T-helper 9 cell (primary cell): ENCODE measurements at places on chromosomes 1 and 21.
A peak's percentile ranks its signal among the peaks of the same experiment; 100 is the strongest.

GRCh38 chr1:28087614-28088167 is 719 bp downstream of the EYA3 start:
- no peak for DNase-seq

GRCh38 chr1:206490771-206491405 is 16.4 kb upstream of the RASSF5 start:
- no peak for DNase-seq

GRCh38 chr1:79815115-79815514 is 808.6 kb upstream of the ADGRL4 start:
- DNase-seq = no peak

GRCh38 chr1:116540088-116540487 is 30.7 kb downstream of the CD58 start:
- no peak for DNase-seq

- DNase-seq = no peak
These were observed 49.7 kb downstream of the GPR52 start for GRCh38 chr1:174497478-174497877.

DNA sequence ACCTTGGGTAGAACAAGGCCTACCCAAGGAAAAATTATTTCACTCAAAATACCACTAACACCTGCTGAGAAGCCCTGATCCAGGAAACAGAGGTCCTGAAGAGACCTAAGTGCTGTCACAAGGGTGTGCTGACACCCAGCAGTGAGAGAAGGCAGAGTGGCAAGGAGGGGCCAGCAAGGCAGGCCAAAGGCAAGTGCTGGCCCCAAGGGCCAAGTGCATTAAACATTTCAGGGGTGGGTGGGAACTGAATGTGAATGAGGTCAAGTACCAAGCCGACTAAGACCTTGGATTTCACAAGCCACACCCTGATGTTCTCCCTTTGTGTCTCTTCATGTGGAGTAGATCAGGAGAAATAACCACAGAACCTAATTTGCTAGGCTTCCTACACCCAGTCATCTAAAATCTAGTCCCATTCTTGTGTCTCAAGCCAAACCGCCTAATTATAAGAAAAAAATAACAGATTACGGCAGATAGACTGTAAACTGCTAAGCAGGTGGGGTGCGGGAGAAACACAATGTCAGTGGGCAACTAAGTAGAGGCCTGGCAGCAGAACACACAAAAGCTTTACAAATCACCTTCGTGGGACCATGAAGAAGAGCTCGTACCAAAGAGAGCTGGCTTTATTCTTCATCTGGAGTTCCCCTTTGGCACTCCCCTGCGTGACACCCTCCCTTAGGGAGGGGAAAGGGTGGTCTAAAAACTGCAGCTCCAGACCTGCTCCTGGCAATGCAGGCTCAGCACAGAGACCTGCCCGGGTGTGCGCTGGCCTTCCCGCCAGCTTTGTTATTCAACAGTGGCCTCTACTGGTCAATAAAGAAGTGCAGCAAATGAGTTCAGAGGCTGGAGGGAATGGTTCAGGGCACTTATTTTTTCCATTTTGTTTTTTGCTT is 8.7 kb downstream of the UBE2G2 start:
- DNase-seq = peak; percentile 31

- no peak for DNase-seq
These were observed 39.1 kb upstream of the KIF21B start for GRCh38 chr1:201062511-201063091.

DNA sequence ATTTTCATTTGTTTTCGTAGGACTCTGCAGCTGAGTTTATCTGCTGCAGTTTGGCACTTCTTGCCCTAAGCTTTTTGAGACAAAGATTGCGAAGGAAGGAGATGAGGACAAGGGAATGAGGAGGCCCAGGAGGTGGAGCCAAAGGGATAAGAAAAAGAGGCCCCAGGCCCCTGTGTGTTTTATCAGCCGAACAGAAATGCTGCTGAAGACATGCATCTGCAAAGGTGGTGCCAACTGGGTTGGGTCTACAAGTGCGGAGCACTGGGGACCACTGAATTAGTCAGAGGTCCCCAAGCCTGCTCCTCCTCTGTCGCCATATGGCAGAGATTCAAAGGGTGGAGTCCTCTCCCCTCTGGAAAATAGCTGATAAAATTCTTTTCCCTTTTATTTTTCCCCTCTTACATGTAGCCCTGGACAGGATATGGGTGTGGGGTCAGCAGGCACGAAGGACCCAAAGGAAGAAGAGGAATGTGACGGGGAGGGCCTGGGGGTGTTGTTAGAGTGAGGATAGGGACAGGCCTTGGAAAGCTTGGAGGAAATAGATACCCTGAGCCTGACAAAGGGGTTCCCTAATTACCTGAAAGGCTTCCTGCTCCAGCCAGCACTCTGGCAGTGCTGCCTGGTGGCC is 2.7 kb downstream of the CD34 start:
- no peak for DNase-seq

DNA sequence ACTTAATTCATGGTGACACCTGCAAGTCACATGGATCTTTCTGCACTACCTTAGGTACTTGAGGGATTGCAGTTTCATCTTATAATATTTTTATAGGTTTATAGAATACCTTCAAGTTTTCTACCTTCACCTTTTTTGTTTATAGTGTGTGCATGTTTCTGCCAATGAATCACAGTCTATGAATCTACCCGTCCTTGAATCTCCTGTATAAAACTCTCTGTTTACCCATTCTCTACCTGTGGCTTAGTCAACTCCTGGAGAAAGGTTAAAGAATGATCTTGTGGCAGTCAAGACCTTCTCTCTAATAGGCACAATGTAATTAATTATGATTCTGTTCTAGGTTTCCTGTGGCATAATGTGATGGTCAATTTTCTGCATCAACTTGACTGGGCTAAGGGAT is 3.2 kb upstream of the GSTM2 start:
- no peak for DNase-seq

DNA sequence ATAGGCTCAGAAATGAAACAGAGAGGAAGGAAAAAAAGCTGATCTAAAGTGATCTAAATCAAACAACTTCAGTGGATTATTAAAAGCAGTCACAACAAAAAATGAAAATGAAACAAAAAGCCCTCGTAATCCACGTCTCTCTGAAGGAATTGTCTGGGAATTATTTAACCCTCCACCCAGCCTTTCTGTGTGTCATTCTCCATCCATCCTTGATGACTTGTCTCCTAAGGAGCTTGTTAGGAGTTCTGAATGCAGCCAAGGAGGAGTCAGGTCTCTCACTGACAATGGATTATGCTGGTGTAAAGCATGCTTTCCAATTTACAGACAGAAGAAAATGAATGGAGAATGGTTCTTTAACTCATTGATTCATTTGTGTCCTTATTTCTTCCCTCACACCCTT is 359.3 kb upstream of the RUNX1 start:
- no peak for DNase-seq

- no peak for DNase-seq
These were observed 18.9 kb upstream of the LEPR start for GRCh38 chr1:65401612-65402011.

- no peak for DNase-seq
These were observed 147.2 kb upstream of the JUN start for GRCh38 chr1:58931024-58931423.

DNA sequence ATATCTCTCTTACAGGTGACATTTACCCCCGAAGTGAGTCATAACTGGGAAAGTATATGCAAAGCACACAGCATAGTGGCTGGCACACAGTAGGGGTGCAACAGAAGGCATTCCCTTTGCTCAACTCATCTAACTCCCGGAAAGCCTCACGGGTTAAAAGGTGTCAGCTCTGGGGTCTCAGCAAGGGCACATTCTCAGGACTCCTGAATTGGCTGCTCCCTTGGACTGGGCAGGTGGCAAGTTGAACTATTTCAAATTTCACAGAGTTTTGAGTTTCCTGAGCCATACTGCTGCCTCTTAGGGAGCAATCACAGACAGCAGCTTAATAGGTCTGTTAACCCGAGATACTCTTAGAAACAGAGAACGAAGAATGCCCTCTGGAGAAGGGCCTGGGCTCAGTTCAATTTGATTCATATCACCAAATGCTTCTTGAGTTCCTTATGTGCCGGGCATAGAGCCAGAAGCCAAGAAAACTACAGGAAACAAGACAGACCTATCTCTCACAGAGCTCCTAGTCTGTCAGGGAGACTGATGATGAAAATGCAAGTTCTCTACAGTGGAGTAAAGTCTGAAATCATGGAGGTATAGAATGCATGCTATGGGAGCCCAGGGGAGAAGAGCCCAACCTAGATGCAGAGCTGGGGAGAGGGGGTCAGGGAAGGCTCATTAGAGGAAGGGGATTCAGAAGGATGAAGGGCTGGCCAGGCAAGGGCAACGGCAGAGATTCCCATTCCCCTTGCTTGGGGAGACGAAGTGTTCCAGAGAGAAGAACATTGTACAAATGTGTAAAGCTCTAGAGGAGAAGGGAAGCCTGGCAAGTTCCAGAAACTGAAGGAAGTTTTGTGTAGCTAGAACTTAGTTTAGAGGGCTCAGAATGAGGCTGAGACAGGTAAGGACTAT is 143.9 kb upstream of the HMGB4 start:
- DNase-seq = no peak

GRCh38 chr21:15010645-15011044 is 54.2 kb downstream of the NRIP1 start:
- no peak for DNase-seq

- no peak for DNase-seq
These were observed 23.1 kb downstream of the WNT4 start for GRCh38 chr1:22119626-22120468.

DNA sequence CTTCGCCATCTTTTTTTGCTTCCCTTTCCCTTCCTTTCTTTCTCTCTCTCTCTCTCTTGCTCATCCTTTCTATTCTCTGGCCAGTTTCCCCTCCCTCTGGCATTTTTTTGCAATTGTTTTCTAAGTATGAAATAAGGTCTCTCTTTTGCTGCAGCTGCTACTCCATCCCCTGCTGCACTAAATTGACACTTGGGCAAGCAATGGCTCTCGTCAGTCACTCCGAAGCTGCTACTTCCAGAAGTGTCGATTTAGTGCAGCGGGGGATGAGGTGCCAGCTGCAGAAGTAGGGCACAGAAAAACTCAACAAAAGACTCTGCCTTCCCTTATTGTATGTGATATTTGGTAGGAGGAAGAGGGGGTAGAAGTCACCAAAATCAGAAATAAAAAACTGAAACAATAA is 642.3 kb downstream of the RWDD3 start:
- DNase-seq = no peak

DNA sequence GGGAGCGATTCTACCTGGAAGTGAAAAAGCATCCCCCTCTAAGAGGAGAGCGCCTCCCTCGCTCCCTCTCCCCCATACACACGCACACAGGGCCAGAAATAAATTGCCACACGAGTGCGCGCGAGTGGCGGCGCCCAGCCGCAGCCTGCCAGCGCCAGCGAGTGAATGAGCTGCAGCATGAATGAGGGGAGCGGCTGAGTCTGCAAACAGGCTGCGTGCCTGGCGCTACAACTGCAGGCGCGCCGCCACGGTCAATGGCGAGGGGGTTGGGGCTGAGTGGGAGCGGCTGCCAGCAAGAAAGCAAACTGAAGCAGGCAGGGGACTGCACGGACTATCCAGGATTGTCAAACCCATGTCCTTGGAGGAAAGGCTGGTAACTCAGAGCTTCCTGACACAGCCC is 2.2 kb downstream of the CAMK1G start:
- no peak for DNase-seq

GRCh38 chr1:156115514-156116374 is 1.2 kb downstream of the LMNA start:
- DNase-seq = peak; percentile 23

DNA sequence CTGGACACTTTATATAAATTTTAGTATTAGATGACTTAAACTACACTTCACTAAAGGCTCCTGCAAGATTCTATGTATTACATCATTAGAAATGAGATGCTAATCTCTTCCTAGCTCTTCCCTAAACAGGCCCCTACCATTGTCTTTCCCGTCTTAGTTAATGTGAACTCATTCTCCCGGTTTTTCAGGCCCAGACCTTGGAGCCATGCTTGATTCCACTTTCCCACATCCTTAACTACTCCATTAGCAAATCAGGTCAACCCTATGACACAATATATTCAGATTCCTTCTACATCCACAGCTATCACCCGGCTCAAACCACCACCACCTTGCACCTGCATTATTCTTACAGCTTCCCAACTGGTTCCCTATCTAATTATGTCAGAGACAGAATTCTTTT is 73.3 kb downstream of the NVL start:
- DNase-seq = no peak

- no peak for DNase-seq
These were observed 49.1 kb downstream of the ERI3 start for GRCh38 chr1:44305962-44306422.

DNA sequence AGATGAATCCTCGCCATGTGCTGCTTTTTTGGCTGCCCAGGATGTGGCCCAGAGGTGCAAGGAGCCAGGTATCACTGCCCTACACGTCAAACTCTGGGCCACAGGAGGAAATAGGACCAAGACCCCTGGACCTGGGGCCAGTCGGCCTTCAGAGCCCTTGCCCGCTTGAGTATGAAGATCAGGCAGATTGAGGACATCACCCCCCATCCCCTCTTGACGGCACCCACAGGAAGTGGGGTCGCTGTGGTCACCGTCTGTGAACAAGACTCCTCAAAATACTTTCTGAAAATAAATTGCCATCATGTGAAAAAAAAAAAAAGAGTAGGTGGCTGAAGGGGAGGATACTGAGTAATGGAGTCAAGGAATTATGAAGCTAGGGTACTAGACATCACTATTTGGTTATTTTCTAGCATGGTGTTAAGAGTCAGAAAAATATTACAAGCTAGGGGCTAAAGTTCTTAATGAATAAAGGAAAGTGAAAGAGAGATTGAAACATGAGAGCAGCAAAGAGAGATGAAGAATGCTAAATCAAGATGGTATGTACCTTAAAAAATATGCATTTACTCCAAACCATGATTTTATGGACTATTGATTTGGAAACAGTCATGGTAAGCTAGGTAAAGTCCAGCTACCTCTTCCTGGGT is 84.9 kb downstream of the CLEC20A start:
- DNase-seq = no peak

- no peak for DNase-seq
These were observed 5.2 kb downstream of the NFIA start for GRCh38 chr1:61087571-61087970.

DNA sequence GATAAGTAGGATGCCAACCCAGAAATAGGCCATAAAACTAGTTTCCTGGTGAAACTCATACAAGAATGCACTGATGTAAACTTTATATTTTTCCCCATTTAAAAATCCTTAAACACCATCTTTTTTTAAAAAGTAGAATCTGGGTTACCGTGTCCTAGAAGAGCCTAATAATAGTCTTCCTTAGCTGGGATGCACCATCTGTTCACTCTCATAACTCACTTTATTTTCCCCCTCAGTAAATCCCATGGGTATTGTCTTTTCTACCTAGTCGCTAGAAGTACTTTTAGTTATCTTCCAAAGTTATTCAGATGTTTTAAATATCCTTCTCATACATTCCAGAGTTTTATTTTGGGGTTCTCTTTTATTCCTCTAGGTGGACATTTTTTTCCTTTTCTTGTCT is 250.2 kb downstream of the PLA2G4A start:
- no peak for DNase-seq

GRCh38 chr1:151534662-151535278 is 5.3 kb upstream of the TUFT1 start:
- DNase-seq = peak; percentile 75
